Right forelimb (tissue), 1 donor: ENCODE measurements at places on chromosomes 7 and 10.

DNA sequence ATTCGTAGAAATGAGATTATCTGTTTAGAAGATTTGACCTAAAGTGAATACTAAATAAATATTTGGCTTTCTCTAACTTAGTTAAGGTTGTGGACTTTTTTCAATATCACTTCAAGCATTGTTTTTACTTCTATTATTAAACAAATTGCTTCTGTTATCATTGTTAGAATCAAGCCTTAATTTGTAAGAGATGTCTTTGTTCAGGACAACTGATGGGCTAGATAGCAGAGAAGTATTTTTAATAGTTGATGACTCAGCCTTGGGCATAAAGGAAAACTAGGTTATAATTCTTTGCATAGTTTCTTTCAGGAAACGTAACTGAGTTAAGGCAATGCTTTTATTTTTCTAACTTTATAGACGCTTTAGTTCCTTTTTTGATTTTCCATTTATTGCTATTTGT, 128.8 kb upstream of the SMIM30 start:
- no peak for DNase-seq

GRCh38 chr7:101370836-101371235, 8.2 kb downstream of the COL26A1 start:
- DNase-seq = no peak

GRCh38 chr10:124050021-124051015, 43.1 kb downstream of the CHST15 start:
- DNase-seq = no peak

GRCh38 chr7:105295596-105296352, 92.9 kb downstream of the SRPK2 start:
- DNase-seq = no peak

DNA sequence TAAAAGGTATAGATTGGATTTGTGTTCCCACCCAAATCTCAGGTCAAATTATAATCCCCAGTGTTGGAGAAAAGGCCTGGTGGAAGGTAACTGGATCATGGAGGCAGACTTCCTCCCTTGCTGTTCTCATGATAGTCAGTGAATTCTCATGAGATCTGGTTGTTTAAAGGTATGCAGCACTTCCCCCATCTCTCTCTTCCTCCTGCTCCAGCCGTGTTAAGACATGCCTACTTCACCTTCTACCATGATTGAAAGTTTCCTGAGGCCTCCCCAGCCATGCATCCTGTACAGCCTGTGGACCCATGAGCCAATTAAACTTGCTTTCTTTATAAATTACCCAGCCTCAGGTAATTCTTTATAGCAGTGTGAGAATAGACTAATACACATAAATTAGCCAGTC, 39.1 kb downstream of the HTR7 start:
- no peak for DNase-seq

DNA sequence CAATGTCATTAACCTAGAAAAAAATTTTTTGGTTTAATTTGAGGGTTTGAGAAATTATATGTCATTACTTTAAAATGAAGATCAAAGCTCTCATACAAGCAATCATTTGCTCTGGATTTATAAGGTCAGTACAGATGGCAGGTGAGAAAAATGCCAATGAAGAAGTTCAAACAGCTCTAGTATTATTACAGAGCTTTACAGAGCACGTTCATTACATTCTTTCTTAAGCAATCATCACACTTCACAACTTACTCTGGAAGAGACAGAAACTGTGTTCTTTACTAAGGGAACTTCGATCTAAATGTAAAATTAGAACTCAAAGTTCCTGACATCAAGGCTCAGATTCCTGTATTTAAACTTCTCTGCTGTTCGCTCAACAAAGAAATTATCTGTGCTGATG, 153.4 kb downstream of the ATE1 start:
- no peak for DNase-seq

- no peak for DNase-seq
These were observed 163.8 kb downstream of the ELMO1 start for GRCh38 chr7:37284805-37285231.

DNA sequence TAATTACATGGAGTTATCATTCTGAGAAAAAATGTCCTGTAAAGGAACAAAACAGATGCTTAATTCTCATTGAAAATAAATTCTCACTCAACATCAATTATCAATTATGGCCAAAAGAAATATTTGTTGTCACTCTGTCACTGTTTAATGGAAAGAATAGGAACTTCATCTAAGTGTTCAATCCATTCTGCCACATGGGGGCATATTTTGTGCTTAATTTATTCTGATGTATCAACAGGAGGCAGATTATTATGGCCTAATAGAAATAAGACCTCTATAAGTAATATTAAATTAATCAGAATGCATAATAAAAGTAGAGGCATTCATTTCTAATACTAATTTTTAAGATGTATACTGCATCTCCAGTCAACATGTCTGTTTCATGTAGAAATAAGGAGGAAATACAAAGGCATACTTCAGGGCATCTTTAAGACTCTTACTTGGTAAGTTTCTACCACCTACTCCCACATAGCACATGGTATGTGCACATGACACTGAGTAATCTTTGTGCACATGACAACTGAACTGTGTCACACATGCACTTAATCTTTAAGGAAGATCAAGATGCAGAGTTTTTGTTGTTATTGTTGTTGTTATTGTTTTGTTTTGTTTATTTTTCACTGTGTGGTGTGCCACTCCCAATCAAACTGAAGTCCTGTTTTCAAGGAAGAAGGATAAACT, 420.4 kb upstream of the SEMA3A start:
- DNase-seq = no peak

GRCh38 chr10:126536148-126536547, 134.3 kb downstream of the C10orf90 start:
- DNase-seq = no peak

DNA sequence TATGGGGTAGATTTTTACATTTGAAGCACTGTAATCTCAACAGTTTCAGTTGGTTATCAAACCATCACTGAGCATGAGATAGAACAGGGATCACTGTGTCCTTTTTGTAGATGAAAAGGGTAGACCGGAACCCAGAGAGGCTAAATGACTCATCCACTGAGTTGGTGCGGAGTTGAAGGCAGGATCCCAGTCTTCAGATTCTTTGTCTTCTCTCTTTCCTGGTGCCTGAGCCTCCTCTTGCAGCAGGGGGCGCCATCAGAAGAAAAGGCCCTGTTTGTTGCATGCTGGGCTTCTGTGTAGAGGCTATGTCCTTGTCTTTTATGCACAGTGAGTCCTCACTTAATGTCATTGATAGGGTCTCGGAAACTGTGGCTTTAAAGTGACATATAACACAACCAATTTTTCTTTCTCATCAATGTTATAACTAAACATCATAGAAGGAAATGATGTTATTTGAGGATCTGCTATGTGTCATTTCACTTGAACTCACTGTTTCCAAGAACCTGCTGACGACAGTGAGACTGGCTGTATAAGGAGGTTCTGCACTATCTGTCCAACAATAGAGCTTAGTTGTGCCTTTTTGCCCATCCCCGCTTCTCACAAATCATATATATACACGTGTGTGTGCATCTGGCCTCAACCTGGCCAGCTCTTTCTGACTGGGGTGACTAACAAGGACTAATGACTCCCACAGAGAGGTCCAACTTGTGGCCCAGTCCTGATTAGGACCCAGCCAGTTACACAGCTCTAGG, 14.3 kb downstream of the ZNF282 start:
- DNase-seq = no peak

DNA sequence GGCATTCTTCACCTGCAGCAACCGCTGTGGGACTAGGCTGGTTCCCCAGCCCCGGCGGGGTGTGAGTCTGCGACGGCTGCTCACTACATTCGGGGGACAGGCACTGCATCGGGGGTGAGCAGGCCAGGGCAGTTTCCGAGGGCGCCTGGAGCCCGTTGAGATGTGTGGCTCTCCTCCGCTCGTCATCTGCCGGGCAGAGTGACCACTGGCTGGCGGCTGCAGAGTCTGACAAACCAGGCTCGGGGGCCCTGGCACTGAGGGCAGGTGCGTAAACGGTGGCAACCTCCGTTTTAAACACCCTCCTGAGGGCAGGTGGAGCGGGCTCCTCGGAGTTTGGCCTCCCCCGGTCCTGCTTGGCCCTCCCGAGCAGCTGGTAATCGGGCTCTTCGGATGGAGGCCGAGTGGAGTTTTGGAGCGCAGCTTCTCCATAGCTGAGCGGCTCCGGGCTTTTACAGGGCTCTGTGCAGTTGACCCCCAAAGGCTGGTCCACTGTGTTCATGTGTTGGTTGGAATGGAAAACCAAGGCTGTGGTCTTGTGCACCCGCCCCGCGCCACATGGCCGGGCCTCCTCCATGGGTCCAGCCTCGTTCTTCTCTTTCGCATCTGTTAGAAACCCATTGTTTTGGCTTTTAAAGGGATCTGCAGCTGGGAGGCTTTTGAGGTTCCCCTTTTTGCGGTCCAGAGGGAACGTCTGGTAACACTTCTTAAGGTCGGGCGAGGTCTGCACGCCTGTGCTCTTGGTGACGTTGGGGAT, 20.9 kb downstream of the INSYN2A start:
- no peak for DNase-seq

DNA sequence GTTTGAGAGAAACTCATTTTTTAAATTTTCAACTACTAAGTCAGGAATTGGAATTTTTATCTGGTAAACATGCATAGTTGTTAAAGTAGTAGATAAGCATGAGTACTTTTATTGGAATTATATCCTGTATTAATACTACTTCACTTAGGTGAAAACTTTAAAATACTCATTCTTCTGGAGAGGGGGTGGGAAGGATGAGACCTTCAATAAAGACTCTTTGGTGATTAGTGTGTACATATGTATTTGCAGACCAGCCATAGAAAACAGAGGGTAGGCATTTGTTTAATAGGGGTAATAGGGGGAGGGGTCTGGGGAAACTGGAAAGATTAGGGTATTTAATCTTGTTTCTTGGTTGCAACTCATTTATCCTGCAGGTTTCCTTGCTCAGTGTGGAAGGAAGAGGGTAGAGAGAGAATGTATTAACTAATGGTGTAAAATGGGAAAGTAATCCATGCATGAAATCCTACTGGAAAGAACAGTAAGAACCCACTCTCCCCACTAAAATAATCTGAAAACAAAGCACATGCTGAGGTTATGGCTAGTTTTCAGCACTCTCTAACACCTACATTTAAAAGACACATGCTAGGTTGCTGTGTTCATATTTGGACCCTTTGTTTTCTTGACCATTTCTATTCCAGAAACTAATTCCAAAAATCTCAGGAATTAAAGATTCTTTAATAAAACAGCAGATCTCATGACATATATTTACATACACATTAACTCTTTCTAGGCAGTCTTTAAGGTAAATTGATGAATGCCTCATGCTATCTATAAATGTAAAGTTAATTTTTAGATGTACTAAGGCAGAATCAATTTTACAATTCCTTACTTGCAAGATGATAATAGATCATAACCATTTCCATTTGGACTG, 6.2 kb upstream of the IGF2BP3 start:
- DNase-seq = no peak

DNA sequence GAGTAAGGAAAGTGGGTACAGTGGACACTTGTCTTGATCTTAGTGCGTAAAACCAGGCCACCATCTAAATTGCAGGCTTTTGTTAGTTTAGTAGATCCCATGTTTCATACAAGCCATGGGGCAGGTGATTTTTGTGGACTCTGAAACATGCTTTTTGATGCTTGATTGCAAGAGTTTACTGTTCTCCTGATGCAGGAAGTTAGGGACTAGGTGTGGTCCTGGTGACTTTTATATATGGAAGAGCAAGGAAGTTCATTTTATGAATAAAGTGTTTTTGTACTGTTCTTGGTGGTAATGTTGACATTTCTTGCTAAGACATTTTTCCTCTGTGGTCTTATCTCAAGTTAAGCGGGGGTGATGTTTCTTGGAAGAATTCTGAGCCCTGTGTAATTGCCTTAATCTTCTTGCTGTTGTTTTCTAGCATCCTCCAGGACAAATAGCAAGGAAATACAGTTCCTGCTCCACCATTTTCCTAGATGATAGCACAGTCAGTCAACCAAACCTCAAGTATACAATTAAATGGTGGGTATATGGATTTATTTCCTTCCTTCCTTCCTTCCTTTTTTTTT, 89.0 kb upstream of the GJD4 start:
- no peak for DNase-seq

GRCh38 chr10:74306227-74306982, 155.4 kb downstream of the ADK start:
- no peak for DNase-seq

GRCh38 chr10:75925999-75926398, 494.6 kb downstream of the LRMDA start:
- DNase-seq = no peak

DNA sequence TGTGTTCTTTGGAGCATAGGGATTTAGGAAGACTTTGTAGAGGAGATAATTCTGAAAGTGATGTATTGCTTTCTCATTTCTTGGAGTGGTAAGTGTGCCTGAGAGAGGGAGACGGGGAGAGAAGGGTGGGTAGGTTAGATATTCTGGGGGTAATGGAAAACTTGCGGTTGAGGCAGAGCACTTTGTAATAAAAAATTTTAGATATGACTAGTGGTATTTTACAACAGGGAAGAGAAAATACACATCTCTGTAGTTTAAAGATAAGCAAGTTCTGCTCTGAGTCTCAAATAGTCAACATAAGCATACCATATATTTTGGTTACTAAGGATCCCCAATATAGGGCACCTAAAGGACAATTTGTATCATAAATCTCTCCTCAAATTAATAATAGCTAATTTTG, 6.6 kb downstream of the VPS50 start:
- DNase-seq = no peak

GRCh38 chr10:98411768-98412167, 3.2 kb downstream of the PYROXD2 start:
- no peak for DNase-seq

DNA sequence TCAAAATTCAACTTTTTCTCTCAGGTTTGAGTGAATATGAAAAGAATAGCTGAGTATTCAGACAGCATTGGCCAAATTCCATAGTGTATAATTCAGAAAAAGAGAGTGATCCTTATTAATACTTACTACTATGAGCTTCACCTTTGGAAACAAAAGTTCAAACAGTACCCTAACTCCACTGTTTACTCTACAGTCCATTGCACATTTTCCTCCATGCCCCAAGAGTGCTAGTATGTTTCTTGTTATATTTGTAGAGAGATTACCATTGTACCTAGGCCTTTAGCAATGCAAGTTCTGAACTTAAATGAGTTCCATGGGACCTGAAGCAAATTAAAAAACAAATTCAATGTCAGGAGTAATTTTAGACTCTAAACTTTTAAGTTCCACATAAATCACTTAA, 48.1 kb downstream of the MAGI2 start:
- no peak for DNase-seq

DNA sequence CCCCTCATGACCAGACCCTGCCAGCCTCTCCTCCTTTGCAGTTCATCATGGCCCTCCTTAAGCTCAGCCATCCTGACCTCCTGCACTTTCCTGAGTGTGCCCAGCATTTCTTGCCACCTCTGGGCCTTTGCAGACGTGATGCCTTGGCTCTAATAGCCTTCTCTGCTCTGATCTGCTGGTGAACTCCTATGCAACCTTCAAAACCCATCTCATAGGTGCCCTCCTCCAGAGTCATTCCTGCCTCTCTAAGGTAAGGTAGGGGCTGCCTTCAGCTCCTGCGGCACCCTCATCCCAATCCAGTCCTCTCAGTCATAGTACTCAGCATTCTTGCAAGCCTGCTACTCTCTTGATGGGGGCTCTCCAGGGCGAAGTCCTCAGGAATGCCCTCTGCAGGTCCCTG, 19.3 kb upstream of the ELN start:
- no peak for DNase-seq

GRCh38 chr7:35854311-35854710, 53.5 kb downstream of the SEPTIN7 start:
- no peak for DNase-seq
